ENCODE measurements at places on chromosomes 7 and 10.

GRCh38 chr10:22764639-22765038 is 50.3 kb upstream of the PIP4K2A start:
- DNase-seq: no peak

DNA sequence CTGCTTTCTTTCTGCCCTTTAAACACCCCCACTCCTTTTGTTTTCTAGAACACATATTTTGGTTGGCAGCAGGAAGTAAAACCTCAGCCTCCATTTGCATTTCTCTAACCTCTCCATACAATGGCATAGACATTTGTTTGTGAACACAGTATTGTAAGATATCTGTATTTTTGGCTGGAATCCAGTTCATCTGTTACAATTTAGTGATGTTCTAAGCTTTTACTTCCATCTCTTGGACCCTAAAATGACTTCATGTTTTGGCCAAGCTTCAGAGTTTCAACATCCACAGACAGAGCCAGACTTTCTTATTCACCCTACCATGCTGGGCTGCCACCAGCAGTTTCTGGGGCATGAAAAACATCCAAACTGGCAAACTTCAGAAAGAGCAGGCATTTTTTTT is 21.1 kb upstream of the AUTS2 start:
- no peak for DNase-seq

- no peak for DNase-seq
These were observed 1605.4 kb upstream of the LRRTM3 start for GRCh38 chr10:65320236-65321026.

DNA sequence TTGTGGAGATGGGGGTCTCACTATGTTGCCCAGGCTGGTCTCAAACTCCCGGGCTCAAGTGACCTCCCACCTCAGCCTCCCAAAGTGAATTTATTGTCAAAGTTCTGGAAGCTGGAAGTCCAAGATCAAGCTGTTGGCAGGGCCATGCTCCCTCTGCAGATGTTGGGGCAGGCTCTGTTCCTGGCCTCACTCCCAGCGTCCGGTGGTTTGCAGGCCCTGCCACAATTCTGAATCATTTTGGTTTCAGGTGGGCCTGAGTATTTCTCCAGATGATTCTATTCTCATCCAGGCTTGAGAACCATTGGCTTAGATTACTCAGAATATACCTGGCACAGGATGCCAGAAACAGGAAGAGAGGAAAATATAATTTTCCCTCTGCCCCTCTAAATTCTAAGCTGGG is 737.4 kb downstream of the TNS3 start:
- DNase-seq: no peak

DNA sequence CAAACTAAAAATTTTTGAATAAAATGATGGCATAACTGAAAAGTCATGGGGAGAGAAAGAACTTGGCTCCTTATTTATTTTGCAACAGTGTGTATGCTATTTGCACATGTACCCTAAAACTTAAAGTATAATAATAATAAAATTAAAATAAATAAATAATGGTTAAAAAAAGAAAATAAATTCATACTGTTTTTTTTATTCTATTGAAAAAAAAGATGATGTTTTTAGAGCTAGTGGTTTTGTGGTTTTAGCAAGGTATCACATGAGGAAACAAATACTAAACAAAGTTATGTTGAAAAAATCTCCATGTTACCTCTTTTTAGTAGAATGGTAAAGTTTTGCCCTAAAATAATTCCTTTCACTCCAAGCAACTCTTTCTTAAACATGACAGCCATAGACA is 26.2 kb downstream of the TMEM168 start:
- DNase-seq: no peak

DNA sequence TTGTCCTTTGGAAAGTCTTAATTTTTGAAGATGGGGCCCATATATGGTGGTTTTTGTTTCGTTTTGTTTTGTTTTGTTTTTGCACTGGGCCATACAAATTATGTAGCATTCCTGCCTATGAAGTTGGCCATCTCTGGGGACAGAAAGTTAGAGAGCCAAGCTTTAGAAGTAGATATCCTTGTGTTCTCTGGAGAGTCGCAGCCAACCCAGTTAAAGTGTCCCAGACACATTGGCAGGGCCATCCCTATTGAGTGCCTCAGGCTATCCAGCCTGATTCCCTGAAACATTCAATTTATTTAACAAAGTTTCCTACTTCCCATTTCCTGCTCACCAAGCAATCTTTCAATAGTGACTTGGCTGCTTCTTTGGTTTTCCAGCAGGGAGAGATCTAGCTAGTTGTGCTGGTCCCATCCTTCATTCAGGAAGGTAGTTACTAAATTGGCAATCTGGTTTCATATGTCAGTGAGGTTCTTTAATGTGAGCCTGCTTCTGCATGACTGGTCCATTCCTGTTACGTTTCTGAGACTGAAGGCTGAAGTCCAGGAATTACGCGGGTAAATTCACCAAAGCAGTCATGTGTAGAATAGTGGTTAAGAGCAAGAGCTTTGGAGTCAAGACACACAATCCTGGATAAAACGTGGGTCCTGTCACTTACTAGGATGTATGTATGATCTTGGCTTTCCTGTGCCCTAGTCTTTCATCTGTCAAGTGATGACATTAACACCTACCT is 49.3 kb upstream of the HBP1 start:
- no peak for DNase-seq

- peak; percentile 6 for DNase-seq
These were observed 373.4 kb upstream of the PCDH15 start for GRCh38 chr10:55174419-55174818.

DNA sequence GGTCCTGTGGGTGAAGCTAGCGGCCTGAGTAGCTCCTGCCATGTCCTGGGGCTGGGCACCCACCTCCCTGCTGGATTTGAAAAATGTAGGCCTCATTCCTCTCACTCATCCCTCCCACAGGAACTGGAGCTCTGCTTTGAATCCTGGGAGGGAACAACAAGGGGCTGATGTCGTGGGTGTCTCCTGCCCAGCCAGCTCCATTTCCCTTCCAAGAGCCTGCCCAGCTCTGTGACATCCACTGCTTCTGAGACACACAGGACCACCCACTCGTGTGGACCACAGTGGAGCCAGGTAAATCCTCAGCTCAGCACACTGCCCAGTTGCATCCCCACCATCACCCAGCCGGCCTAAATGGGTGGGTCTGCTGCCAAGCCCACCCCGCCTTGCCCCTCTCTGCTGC is 579.2 kb downstream of the GRID1 start:
- DNase-seq: no peak

GRCh38 chr7:71271203-71271602 is 139.3 kb downstream of the GALNT17 start:
- no peak for DNase-seq

DNA sequence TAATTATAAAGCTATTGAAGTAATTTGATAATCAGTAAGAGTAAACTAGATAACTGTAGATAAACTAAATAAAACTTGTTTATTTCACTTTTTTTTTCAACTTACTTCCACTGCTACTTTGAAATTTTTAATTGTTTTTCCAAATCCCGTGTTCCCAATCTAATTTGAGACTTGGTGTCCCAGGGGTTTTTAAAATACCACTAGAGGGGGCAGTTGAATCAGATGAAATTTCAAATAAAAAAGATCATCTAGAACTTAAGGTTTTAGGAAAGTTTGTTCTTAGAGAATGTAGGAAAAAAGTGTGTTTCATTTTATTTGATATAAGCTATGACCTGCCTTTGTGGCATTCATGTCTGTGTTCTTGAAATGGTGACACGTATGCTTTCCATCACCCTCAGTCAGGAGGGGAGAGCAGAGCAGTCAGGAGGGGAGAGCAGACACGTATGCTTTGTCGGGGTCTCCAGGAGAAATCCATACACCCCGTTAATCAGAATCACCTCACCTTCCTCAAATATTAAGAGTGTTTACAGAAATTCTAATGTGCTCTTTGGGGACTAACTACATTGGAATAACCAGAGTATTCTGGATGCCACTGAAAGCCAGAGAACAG is 49.9 kb downstream of the C10orf67 start:
- DNase-seq: no peak

GRCh38 chr7:45219801-45220435 is 62.3 kb downstream of the RAMP3 start:
- DNase-seq: peak; percentile 41

- DNase-seq: no peak
These were observed 248.1 kb downstream of the ABCA13 start for GRCh38 chr7:48419401-48419800.

GRCh38 chr7:151046603-151047573 is 1.4 kb upstream of the ASIC3 start:
- no peak for DNase-seq

GRCh38 chr7:140901941-140902302 is 22.8 kb downstream of the BRAF start:
- DNase-seq: no peak

GRCh38 chr10:78229489-78229888 is 195.8 kb downstream of the RPS24 start:
- no peak for DNase-seq

GRCh38 chr10:58820861-58821751 is 308.4 kb downstream of the BICC1 start:
- DNase-seq: no peak

GRCh38 chr10:132484922-132485321 is 52.7 kb upstream of the INPP5A start:
- no peak for DNase-seq

DNA sequence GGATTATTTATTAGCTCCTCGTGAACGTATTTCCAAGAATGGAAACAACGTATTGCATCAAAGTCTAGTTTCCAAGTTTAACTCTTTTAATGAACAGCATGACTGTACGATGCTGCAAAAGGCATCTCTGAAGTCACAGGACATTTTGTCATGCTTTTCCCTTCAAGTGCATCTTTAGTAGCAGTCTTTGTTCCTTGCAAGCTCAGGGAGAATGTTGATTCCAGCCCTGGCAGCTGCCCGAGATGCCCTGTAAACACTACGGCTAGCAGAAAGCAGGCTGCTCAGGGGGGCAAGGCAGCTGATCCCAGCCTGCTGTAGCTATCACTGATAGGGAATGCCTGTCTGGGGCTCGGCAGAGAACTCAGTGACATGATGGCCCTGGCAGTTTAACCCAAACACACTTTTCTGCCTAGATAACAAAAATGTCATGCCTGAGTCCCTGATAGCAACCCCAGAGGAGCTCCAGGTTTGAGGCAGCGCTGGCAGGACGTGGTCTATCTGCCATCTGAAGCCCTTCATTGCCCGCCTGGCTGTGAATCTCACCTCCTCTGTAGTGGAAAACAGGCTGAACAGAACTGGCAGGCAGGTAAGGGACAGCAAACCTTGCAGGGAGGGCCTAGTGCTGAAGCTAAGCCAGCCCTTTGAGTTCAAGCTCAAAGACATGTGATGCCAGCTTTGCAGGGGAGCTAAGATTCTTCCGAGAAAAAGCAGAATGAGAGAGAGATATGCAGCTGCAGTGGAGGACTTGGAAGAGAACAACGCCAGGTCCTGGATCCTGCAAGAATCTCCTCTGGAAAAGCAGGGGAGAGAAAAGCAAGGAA is 264.6 kb downstream of the SNX10 start:
- DNase-seq: peak; percentile 17

GRCh38 chr10:59877191-59877671 is 29.1 kb downstream of the CCDC6 start:
- DNase-seq: no peak

DNA sequence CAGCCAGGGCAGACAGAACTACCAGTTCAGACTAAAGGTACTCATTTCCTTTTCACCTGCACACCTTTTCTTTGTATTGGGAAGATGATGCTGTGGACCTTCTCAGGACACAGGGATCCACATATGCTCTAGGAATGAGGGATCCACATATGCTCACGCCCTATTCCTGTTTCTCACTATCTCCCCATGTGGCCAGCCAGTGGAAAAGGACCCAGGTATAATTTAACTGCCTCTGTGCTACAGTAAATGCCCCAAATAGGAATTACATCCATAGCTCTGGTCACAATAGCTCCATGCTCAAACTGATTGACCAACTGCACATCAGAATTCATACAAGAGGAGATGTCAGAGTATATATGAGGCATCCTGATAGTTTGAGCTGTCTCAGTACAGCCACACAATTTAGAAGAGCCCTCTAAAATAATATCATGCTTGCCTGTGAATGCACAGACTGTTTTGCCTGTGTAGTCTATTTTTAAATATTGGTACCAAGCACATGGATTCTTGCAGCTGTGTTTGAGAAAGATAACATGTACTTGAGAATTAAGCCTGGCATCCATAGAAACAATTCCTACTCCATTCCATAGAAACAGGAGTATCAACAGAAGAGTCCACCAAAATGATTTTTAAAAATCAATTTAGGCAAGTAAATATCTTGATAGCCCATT is 43.7 kb downstream of the CTTNBP2 start:
- no peak for DNase-seq

DNA sequence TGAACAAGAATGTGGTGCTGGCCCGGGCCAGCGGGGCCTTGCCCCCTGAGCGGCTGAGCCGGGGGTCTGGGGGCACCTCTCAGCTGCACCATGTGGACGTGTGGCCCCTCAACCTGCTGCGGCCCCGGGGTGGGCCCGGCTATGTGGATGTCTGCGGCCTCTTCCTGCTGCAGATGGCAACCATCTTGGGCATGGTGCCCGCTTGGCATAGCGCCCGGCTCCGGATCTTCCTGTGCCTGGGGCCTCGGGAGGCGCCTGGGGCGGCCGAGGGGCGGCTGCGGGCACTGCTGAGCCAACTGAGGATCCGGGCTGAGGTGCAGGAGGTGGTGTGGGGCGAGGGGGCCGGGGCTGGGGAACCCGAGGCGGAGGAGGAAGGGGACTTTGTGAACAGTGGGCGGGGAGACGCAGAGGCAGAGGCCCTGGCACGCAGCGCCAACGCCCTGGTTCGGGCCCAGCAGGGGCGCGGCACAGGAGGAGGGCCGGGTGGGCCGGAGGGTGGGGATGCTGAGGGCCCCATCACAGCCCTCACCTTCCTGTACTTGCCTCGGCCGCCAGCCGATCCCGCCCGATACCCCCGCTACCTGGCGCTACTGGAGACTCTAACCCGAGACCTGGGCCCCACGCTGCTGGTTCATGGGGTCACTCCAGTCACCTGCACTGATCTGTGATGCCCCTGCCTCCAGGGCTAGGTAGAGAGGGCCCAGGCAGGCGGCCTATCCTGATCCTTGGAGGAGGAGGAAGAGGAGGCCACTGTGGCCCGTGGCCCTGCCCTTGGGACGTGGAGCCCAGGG is 1.1 kb upstream of the TRIP6 start:
- no peak for DNase-seq

DNA sequence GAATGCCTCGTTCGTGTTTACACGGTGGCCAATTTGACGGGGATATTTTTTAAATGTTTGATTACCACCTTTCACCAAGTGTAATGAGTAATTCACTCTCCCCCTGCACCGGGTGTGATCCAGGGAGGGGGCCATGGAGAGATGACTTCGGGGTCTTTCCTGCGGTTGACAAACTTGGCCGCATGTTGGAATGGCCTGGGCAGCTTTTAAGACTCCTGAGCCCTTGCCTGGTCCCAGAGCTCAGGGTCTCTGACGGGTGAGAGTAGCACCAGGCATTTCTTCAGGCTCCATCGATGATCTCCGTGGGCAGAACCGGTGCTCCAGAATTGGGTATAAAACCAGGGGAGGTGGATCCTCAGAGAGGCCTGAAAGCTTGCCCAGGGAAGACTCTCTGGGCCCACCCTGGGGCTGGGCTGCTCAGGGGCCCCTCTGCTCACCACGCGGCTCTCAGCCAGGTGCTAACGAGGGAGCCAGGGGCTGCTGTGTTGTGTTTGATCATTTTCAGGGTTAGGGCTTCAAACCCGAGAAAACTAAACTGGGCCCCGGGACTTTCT is 882 bp downstream of the ZNF282 start:
- no peak for DNase-seq

GRCh38 chr7:100613412-100614175 is 1.3 kb downstream of the MOSPD3 start:
- DNase-seq: no peak

GRCh38 chr7:151249034-151249731 is 689 bp upstream of the SMARCD3 start:
- DNase-seq: peak; percentile 50
